ENCODE measurements at places on chromosomes 3 and 15. TPM values are rescaled to one million over a fixed set of nuclear protein-coding genes. Genes with fewer than 3 reads are reported as not detected.

The ITIH4 gene
- 0.09 TPM for total RNA-seq

The PLA2G4D gene
- total RNA-seq = not detected

The CD96 gene
- total RNA-seq = not detected

The FAM81A gene
- total RNA-seq = 1.6 TPM

The OSBPL10 gene
- 14.0 TPM for total RNA-seq

The ALPK3 gene
- total RNA-seq = 0.11 TPM

The THSD4 gene
- 3.4 TPM for total RNA-seq

The GAP43 gene
- 0.12 TPM for total RNA-seq

The LRTM1 gene
- not detected for total RNA-seq

The CYP1A1 gene
- total RNA-seq = 0.92 TPM

The C3orf49 gene
- total RNA-seq = not detected

The TMEM212 gene
- not detected for total RNA-seq

The LCTL gene
- total RNA-seq = not detected

The BNC1 gene
- total RNA-seq = 8.5 TPM

The USP50 gene
- total RNA-seq = not detected

The GOLGA8H gene
- total RNA-seq = 1.6 TPM

The HRG gene
- not detected for total RNA-seq

The ZBTB47 gene
- 2.5 TPM for total RNA-seq

The CD86 gene
- total RNA-seq = 0.15 TPM

The RYR3 gene
- total RNA-seq = 0.74 TPM

The RAD51 gene
- 17.9 TPM for total RNA-seq

The PPP2R3A gene
- total RNA-seq = 10.2 TPM

The IL5RA gene
- total RNA-seq = 0.80 TPM

The HYKK gene
- total RNA-seq = 3.0 TPM

The RPL29 gene
- 865 TPM for total RNA-seq

The ARL6IP5 gene
- total RNA-seq = 31.6 TPM

The SLC6A11 gene
- 1.6 TPM for total RNA-seq

The PLSCR2 gene
- total RNA-seq = not detected

The VGLL3 gene
- 8.4 TPM for total RNA-seq

The VEPH1 gene
- 87.1 TPM for total RNA-seq

The GOLGA6L4 gene
- under 0.01 TPM for total RNA-seq

The ADAMTS7 gene
- 1.1 TPM for total RNA-seq

The SLC6A1 gene
- total RNA-seq = not detected

The TLR9 gene
- total RNA-seq = not detected

The IL12A gene
- not detected for total RNA-seq

The RPUSD3 gene
- 30.7 TPM for total RNA-seq

The FAM43A gene
- total RNA-seq = 69.2 TPM
